ENCODE measurements at places on chromosomes 12 and 14.

DNA sequence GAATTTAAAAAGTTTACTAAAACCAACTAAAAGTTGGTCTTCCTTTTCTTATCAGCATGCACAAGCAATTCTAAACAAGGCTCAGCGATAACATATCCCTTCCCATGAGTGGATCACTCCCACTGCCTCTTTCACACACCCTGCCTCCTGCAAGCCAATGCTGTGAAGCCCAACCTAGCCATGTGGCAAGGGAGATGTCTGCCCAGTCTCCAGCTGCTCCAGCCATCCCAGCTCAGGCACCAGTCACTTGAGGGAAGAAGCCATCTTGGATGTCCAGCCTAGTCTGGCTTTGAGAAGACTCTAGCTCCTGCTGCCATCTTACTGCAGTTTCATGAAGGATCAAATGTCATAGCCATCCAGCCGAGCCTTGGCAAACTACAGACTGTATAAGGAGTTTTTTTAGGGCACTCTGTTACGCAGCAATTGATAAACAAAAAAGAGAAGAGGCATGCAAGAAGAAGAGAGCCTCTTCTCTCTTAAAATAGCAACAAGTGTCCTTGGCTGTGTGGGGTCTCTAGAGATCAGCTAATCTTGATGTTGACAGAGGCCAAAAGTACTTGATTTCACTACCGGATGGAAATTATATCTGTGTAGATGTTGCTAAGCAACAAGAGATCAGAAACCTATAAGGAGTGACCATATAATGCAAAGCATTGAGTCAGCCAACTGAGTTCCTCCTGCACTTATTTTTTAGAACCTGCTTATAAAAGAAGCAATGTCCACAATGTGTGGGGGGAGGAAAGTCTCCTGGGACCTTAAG lies 108.9 kb downstream of the PTCSC3 start:
- DNase-seq = no peak

DNA sequence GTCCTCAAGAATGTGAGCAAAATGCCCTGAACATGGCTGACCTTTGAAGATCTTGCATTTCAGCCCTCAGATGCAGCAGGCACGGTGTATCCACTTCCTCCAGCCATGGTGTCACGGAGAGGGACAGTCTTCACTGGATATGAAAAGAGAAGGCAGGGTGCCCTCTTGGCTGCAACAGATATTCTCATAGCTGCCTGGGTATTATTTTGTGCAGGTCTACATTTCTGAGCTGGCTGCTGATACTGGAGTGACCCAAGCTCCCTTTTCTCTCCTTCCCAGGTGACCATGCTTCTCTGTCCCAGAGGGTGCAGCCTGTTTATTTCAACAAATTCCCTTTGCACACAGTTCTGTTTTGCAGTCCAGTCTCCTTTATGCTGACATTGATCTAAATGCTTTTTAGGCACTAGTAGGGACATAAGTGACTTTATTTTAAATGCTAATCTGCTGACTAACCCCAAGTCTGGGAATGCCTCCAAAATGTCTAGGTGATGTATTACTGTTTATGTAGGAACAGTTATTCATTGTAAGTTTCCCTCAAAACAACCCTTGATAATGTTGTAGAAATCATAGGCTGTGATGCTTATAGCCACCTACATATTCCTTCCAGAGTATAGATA lies 17.4 kb upstream of the PYGL start:
- DNase-seq = no peak

DNA sequence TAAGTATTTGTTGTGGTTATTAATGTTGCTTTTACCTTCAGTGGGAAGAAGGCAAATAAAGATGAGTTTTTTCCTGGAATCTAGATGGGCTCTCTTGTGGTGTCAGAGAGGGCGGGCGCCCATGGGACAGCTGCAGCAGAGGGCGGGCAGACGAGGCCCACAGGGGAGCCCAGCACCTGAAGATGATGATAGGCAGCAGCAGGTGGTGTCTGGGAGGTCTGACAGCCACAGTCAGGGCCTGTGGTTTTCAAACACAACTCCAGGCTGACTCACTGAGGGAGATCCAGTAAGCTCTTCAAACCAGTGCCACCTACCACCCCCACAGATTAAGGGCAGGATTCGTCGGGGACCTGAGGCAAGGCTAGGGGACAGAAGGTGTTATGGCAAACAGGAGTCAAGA lies 42.8 kb downstream of the NKX2-1 start:
- no peak for DNase-seq

GRCh38 chr12:70741256-70741655 lies 104.0 kb upstream of the PTPRB start:
- no peak for DNase-seq

GRCh38 chr14:34539407-34540180 lies at the start of gene EAPP:
TSS of gene EAPP (minus strand) at chr14:34539701. CDS start at chr14:34539628, 73 bp downstream.
- DNase-seq = peak; percentile 98

DNA sequence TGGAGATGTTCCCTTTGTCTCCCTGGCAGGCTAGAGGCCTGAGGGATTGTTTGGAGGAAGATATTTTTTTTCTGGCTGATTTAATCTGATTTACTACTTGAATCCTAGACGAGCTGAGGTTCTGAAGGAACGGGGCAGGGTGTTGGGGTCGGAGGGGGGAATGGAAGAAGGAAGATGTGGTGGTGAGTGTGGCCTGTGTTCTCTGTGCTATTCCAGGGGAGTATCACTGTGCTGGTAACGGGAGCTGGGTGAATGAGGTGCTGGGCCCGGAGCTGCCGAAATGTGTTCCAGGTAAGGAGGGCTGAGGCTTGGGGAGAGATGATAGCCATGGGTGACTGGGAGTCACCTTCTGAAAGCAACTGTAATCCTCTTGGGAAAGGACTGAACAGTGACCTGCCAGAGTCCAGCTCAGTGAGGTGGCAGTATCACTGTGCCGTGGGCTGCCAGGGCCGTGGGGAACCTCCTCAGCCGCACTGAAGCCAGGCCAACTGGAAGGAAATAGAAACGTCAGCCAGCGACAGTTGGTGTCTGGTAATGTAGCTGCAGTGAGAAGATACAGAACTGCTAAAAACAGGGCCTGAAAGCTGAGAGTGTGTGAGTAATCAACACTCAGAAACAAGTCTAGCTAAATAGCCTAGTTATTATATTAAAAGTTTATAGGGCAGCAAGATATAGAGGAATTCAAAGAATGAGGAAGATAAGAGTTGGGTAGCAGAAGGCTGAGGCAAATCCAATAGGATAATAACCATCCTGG lies 7.9 kb downstream of the C1S start:
- DNase-seq = peak; percentile 66

DNA sequence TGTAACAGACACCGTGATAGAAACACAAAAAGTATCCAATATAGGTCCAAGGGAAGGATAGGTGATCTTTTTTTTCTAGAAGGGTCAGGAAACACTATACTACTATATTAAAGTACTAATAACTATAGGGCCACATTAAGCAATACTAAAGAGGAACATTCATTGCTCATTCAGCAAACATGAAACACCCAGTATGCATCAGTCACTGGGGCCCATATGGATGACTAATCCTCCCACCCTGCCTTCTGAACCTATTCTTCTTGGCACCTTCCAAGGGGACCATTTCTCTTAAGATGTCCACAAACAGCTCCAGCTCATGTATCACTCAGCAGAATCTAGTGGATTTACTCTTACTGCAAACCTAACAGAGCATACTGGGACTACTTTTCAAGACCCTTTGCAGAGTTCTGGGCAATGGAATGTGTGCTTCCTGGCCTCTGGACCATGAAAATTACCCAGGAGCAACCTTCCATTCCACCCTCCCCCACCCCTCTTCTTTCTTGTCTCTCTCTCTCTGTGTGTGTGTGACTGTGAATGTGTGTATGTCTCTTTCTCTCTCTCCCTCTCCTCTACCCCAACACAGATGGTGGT lies 187.9 kb downstream of the EPS8 start:
- no peak for DNase-seq

GRCh38 chr14:22800346-22800745 lies 14.9 kb downstream of the SLC7A7 start:
- DNase-seq = no peak

DNA sequence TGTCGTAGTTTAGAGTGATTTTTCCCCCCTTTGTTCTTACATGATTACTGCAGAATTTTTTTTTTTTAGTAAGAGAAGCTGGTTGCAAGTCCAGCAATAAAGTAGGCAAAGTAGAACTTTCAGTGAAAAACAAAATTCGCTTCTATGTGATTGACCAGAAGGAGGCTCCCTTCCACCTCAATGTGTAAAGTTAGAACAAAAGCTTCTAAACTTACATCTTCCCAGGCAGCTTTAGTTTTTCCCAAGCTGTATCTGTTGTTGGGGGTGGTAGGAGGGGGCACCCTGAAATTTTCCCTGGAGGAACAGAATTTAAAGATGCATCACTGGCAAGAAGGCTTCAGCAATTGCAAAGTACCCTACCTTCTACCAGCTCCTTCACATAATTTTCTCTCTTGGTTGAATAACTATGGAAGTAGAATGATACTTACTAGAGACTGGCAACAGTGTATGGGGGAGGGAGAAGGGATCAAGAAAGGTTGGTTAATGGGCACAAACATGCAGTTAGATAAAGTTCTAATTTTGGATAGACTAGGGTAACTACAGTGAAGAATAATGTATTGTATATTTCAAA lies 87.3 kb upstream of the E2F7 start:
- DNase-seq = no peak

DNA sequence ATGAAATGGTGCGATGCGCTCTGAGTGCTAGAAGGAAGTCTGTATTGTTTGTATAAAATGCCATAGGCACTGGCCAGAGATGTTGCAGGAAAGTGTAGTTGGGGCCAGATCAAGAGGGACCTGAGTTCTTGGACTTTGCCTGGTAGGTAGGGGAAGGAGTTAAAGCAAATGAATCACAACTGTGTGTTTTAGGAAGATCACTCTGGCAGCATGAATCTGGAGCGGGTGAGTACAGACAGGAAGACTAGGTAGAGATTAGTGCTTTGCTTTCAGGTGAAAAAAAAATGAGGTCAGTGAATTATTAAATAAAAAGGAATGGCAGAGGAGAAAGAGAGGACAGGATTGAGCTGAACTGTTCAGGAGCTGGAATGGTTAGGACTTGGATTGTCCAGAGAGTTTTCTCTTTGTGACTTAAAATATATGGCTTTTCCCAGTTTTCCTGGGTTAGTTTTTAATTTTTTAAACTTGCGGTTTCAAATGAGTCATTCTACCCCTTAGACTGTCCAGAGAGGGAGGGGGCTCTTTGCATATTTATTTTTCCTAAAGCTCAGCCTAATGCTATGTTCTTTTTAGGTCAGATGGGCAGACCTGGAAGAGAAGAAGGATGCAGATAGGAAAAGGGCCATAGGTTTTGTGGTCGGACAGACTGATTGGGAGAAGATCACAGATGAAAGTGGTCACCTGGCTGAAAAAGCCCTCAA lies 41.1 kb downstream of the PROX2 start:
- DNase-seq = no peak

- DNase-seq = no peak
These were observed 5.3 kb upstream of the FOXN3 start for GRCh38 chr14:89422181-89422951.

GRCh38 chr12:103566398-103566797 lies 20.7 kb upstream of the STAB2 start:
- DNase-seq = no peak

DNA sequence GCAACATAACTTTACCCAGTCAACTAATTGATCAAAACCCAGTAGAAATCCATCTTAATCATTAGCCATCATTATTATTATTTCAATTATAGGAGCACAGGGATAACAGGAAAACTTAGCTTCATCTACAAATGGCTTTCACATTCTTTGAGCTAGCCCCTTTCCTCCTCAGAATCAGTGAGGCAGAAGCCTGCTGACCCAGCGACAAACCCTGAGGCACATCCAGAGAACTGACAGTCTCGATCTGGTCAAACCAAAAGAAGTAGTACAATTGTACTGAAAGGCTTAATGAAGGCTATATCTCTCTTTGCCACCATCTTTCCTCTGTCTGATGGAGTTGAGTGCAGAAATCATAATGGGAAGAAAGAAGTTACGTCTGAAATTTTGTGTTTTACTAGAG lies 109.8 kb upstream of the ARID2 start:
- no peak for DNase-seq

DNA sequence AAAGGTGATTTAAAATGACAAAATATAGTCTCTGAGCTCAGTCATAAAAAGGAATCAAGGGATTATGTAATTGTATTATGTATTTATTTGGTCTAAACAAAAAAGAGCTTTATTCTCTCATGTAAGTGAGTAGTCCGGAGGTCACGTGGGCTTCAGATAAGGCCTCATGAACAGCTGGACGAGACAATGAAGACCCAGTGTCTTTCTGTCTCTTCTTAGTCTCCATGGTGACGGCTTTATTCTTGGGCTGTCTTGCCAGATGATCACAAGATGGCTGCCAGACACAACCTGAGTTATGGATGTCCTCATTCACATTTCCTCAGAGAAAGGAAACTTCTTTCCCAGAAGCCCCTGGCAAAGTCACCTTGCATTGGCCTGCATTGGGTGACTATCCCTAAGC lies 98.6 kb downstream of the ARF6 start:
- no peak for DNase-seq

- DNase-seq = no peak
These were observed 47.0 kb upstream of the LGR5 start for GRCh38 chr12:71392521-71393145.

Measured in left cardiac atrium (tissue), 4 donors.